ENCODE measurements at places on chromosomes 13 and 19. TPM values are rescaled to one million over a fixed set of nuclear protein-coding genes. Genes with fewer than 3 reads are reported as not detected.
A peak's percentile ranks its signal among the peaks of the same experiment; 100 is the strongest.

GRCh38 chr19:10010247-10010691, at the start of gene COL5A3:
TSS of gene COL5A3 (minus strand) at chr19:10010504. CDS start at chr19:10010385, 119 bp downstream.
- DNase-seq = peak; percentile 88
- H3K36me3 ChIP-seq = no peaks in the 10 kb centered on the region
- H3K4me1 ChIP-seq = no peaks in the 10 kb centered on the region
- H3K4me3 ChIP-seq = peak within 1 kb of the TSS; percentile 57
- peaks cover 49% of the 10 kb centered on the region for H3K27me3 ChIP-seq

DNA sequence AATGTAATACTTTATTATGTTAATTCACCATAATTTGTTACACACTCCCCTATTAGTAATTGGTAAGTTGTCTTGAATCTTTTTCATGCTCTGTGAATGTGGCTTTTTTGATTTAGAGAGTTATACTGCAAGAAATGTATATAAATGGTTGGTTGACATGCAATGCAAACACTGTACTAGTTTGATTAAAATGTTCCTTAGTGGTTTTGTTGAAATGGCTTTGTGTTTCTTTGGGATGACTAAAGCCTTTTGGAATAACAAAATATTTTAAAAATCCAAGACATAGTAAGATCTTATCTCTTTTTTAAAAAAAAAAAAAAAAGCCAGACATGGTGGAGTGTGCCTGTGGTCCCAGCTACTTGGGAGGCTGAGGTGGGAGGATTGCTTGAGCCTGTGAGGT, 10.5 kb downstream of the LAMP1 start:
- DNase-seq = no peak
- H3K36me3 ChIP-seq = peaks cover 57% of the 10 kb centered on the region
- H3K4me3 ChIP-seq = no peak overlapping the region
- no peak overlapping the region for H3K27ac ChIP-seq
- no peaks in the 10 kb centered on the region for H3K27me3 ChIP-seq

DNA sequence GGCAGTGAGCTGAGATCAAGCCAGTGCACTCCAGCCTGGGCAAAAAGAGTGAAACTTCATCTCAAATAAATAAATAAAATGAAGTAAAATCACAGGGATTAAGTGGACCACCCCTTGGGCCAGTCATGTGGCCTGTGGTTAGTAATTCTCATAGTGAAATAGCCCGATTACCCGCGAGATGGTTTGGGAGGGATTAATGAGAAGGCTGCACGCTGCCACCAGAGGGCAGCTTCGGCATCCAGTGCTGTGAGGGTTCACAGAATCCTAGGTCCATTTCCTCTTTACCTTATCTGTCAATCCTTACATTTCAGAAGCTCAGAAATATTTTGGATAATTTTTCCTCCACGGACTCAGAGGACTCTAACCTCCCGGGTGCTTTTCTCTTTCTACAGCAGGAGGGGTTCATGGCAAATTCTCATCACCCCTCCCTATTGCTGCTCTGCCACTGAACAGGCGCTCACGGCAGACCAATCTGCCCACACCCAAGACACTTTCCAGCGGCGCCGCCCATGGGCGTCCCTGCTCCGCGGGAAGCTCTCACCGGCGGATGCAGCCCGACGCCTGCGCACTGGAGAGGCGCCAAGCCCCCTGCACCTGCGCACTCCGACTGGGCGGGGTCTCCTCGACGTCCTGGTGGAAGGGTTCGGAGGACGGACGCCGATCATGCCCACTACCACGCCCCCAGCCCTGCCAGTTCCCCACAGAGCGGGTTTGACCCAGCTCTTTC, 11.0 kb downstream of the ZNF835 start:
- H3K4me3 ChIP-seq = no peak overlapping the region
- H3K36me3 ChIP-seq = no peaks in the 10 kb centered on the region
- no peak overlapping the region for H3K27ac ChIP-seq
- H3K4me1 ChIP-seq = no peaks in the 10 kb centered on the region
- peak; percentile 31 for DNase-seq
- H3K27me3 ChIP-seq = no peaks in the 10 kb centered on the region

- no peaks in the 10 kb centered on the region for H3K4me1 ChIP-seq
- no peak for DNase-seq
- H3K36me3 ChIP-seq = no peaks in the 10 kb centered on the region
- H3K27ac ChIP-seq = no peak overlapping the region
Measured at GRCh38 chr19:10013834-10014618, 743 bp downstream of the RDH8 start.

GRCh38 chr13:34357435-34358232, 539.7 kb downstream of the RFC3 start:
- H3K4me3 ChIP-seq = no peak overlapping the region
- H3K27ac ChIP-seq = no peak overlapping the region
- H3K36me3 ChIP-seq = no peaks in the 10 kb centered on the region
- no peaks in the 10 kb centered on the region for H3K27me3 ChIP-seq
- no peak for DNase-seq

DNA sequence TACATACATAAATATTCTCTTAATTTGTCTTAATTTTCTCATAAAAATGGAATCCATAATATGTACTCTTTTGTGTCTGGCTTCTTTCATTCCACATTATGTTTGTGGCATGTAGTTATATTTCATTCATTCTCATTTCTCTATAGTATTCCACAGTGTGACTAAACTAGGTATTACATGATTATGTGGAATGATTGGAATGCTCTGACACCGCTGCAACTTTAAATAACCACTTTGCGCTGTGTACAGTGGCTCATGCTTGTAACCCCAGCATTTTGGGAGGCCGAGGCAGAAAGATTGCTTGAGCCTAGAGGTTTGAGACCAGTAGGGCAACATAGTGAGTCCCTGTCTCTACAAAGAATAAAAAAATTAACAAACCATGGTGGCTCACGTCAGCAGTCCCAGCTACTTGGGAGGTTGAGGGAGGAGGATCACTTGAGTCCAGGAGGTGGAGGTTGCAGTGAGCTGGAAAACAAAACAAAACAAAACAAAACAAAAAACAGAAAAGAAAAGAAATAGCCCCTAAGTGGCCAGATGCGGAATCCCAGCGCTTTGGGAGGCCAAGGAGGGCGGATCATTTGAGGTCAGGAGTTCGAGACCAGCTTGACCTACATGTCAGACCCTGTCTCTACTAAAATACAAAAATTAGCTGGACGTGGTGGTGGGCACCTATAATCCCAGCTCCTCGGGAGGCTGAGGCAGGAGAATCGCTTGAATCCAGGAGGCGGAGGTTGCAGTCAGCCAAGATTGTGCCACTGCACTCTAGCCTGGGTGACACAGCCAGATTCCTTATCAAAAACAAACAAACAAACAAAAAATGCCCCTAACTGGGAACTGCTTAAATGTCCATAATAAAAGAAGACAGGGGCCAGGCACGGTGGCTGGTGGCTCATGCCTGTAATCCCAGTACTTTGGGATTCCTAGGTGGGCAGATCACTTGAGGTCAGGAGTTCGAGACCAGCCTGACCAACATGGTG, 8.0 kb upstream of the SAE1 start:
- H3K4me1 ChIP-seq = peaks cover 3% of the 10 kb centered on the region
- no peak overlapping the region for H3K4me3 ChIP-seq
- no peaks in the 10 kb centered on the region for H3K27me3 ChIP-seq
- H3K27ac ChIP-seq = no peak overlapping the region
- H3K36me3 ChIP-seq = no peaks in the 10 kb centered on the region
- DNase-seq = no peak

DNA sequence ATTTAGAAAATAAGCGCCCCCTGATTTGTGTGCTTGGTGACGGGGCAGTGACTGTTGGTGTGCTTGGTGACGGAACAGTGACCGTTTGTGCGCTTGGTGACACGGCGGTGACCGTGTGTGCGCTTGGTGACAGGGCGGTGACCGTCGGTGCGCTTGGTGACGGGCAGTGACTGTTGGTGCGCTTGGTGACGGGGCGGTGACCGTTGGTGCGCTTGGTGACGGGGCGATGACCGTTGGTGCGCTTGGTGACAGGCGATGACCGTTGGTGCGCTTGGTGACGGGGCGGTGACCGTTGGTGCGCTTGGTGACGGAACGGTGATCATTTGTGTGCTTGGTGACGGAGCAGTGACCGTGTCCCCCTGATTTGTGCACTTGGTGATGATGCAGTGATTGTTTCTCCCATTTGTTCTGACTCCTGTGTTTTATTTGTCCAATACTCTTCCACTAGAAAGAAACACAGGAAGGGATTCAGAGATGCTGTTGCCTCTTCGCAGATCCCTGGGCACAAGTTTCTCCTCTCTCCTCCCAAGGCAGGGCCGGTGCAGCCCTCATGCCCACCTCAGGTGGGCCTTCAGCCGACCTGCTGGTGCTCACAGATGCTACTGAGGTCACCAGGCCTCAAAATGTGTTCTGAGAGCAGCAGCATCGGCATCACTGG, 128.3 kb downstream of the ATP11A start:
- no peaks in the 10 kb centered on the region for H3K27me3 ChIP-seq
- no peaks in the 10 kb centered on the region for H3K4me1 ChIP-seq
- peaks cover 73% of the 10 kb centered on the region for H3K36me3 ChIP-seq
- no peak for DNase-seq

GRCh38 chr19:8147582-8147978, 1.8 kb downstream of the FBN3 start:
- H3K4me3 ChIP-seq = no peak overlapping the region
- DNase-seq = no peak
- H3K36me3 ChIP-seq = no peaks in the 10 kb centered on the region
- no peaks in the 10 kb centered on the region for H3K27me3 ChIP-seq

DNA sequence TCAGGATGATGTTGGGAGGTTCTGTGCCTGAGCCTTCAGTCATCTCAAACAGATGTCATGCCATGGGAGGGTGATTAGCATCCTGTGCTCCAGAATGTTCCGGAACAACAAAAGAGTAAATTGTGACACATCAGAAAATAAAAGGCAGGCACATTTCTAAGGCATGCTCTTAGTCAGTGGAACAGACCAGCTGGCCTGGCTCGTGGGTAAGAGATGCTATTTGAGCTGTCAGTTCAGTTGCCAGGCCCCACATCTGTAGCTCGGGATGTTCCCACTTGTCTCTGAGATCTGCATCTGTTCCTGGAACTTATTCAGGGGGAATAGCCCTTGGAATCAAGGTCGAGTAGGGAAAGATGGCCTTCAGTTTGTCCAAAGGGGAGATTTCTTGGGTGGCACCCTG, 26.0 kb downstream of the OLFM4 start:
- no peaks in the 10 kb centered on the region for H3K27me3 ChIP-seq
- H3K27ac ChIP-seq = no peak overlapping the region
- H3K36me3 ChIP-seq = no peaks in the 10 kb centered on the region
- no peaks in the 10 kb centered on the region for H3K4me1 ChIP-seq
- H3K4me3 ChIP-seq = no peak overlapping the region
- DNase-seq = peak; percentile 39

GRCh38 chr13:99009987-99010551, 32.2 kb upstream of the DOCK9 start:
- no peak overlapping the region for H3K4me3 ChIP-seq
- DNase-seq = no peak
- no peaks in the 10 kb centered on the region for H3K4me1 ChIP-seq
- H3K27ac ChIP-seq = no peak overlapping the region
- no peaks in the 10 kb centered on the region for H3K27me3 ChIP-seq

Gene ZNF91
- 75.9 TPM for total RNA-seq

Gene CD70
- not detected for total RNA-seq

Gene MAST1
- not detected for total RNA-seq

Gene GRK1
- total RNA-seq = not detected

Gene UBE2S
- 26.7 TPM for total RNA-seq

Gene LYPD3
- total RNA-seq = not detected

Gene FAAP24
- 0.12 TPM for total RNA-seq

Data from psoas muscle (tissue), 8 donors.